Activated CD4-positive, alpha-beta T cell treated with anti-CD3 and anti-CD28 coated beads, Interleukin-2, amount 10 ng/mL, durations not matched to agents 7 days and 5 days (primary cell): ENCODE measurements at places on chromosomes 7 and 10. TPM values are rescaled to one million over a fixed set of nuclear protein-coding genes. Genes with fewer than 3 reads are reported as not detected.

DNA sequence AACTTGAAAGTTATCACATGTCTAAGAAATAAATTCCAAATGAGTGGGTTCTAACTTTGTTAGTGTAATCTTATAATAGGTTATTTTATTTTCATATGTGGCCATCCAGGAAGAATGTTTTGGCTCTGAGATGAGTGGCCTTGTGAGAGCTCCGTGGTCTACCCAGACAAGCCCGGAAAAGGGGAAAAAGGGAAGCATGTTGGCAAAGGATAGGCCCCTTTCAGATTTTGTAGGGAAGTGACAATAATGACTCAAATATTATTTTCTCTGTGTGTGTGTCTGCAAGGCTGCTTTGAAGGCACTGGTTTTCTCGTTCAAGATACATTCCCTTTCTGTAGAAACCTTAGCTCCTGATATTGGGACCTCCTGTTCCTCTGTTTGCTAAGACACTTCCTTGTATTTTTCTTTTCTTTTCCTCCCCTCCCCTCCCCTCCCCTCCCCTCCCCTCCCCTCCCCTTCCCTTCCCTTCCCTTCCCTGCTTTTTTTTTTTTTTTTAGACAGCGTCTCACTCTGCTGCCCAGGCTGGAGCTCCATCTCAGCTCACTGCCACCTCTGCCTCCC lies 240.8 kb downstream of the LRMDA start:
- no peak for DNase-seq
- H3K27me3 ChIP-seq: no peaks in the 10 kb centered on the region
- H3K27ac ChIP-seq: no peak overlapping the region
- no peaks in the 10 kb centered on the region for H3K4me1 ChIP-seq

DNA sequence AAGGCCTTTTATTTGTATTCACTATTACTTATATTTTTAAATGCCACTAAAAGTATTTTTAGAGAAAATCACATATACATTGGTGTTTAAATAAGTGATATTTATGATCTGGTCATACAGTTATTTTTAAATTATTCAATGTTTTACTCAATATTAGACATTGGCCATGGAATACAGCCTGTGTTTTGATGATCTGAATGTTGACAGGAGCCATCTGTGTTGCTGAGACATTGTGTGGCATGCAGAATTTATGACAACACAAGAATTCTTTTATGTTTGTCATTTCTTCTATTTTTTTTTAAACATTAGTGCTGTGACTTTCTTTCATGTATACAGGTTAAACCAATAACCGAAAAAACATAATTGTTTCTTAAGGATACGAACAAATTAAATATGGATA lies 156.2 kb downstream of the CCSER2 start:
- H3K36me3 ChIP-seq: peaks cover 56% of the 10 kb centered on the region
- no peaks in the 10 kb centered on the region for H3K27me3 ChIP-seq
- peaks cover 2% of the 10 kb centered on the region for H3K4me1 ChIP-seq
- no peak overlapping the region for H3K27ac ChIP-seq
- H3K4me3 ChIP-seq: no peak overlapping the region

GRCh38 chr7:29642494-29643155 lies 79.0 kb downstream of the PRR15 start:
- DNase-seq: no peak
- H3K27ac ChIP-seq: no peak overlapping the region
- peaks cover 2% of the 10 kb centered on the region for H3K27me3 ChIP-seq
- H3K4me1 ChIP-seq: no peaks in the 10 kb centered on the region
- H3K4me3 ChIP-seq: no peak overlapping the region
- no peaks in the 10 kb centered on the region for H3K36me3 ChIP-seq

- DNase-seq: no peak
- no peaks in the 10 kb centered on the region for H3K36me3 ChIP-seq
- H3K27ac ChIP-seq: no peak overlapping the region
- H3K27me3 ChIP-seq: peaks cover 17% of the 10 kb centered on the region
These were observed 18.9 kb upstream of the NRP1 start for GRCh38 chr10:33353334-33353733.

GRCh38 chr10:110137142-110137545 lies 70.3 kb upstream of the MXI1 start:
- peaks cover 38% of the 10 kb centered on the region for H3K36me3 ChIP-seq
- H3K4me3 ChIP-seq: no peak overlapping the region
- DNase-seq: no peak
- H3K27ac ChIP-seq: peak overlapping the region; percentile 9

GRCh38 chr10:60962946-60963345 lies 19.0 kb upstream of the RHOBTB1 start:
- no peak overlapping the region for H3K4me3 ChIP-seq
- DNase-seq: no peak
- H3K4me1 ChIP-seq: peaks cover 12% of the 10 kb centered on the region

GRCh38 chr10:77628906-77629730 lies 8.5 kb downstream of the KCNMA1 start:
- H3K36me3 ChIP-seq: no peaks in the 10 kb centered on the region
- peaks cover 6% of the 10 kb centered on the region for H3K27me3 ChIP-seq
- H3K27ac ChIP-seq: no peak overlapping the region
- no peak for DNase-seq
- no peak overlapping the region for H3K4me3 ChIP-seq

DNA sequence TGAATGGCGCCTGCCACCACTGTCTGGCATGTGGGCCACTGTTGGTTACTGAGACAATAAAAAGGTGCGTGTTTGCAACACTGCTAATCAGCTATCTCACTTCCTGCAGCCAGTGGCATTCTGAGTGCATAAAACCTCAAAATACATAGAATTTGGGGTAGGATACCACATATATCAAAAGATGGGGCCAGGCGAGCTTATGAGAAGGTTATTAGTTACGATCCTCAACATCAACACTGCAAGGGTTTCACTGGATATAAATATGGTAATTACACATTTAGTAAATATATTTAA lies 200.2 kb downstream of the WDR37 start:
- peaks cover 39% of the 10 kb centered on the region for H3K27me3 ChIP-seq
- no peak for DNase-seq
- H3K4me1 ChIP-seq: peaks cover 13% of the 10 kb centered on the region
- no peak overlapping the region for H3K27ac ChIP-seq

- H3K27me3 ChIP-seq: peaks cover 15% of the 10 kb centered on the region
- peak overlapping the region; percentile 95 for H3K4me3 ChIP-seq
- H3K4me1 ChIP-seq: peaks cover 61% of the 10 kb centered on the region
- H3K36me3 ChIP-seq: peaks cover 8% of the 10 kb centered on the region
These were observed 2.7 kb downstream of the MXI1 start for GRCh38 chr10:110209926-110210673.

- no peak for DNase-seq
- H3K4me3 ChIP-seq: no peak overlapping the region
- H3K36me3 ChIP-seq: peaks cover 50% of the 10 kb centered on the region
- H3K27me3 ChIP-seq: no peaks in the 10 kb centered on the region
- H3K27ac ChIP-seq: no peak overlapping the region
- peaks cover 3% of the 10 kb centered on the region for H3K4me1 ChIP-seq
These were observed 15.1 kb upstream of the CROT start for GRCh38 chr7:87330316-87330715.

- peaks cover 14% of the 10 kb centered on the region for H3K27me3 ChIP-seq
- DNase-seq: no peak
- no peak overlapping the region for H3K27ac ChIP-seq
- H3K36me3 ChIP-seq: no peaks in the 10 kb centered on the region
- no peaks in the 10 kb centered on the region for H3K4me1 ChIP-seq
These were observed 125.3 kb downstream of the CHN2 start for GRCh38 chr7:29319719-29320521.

DNA sequence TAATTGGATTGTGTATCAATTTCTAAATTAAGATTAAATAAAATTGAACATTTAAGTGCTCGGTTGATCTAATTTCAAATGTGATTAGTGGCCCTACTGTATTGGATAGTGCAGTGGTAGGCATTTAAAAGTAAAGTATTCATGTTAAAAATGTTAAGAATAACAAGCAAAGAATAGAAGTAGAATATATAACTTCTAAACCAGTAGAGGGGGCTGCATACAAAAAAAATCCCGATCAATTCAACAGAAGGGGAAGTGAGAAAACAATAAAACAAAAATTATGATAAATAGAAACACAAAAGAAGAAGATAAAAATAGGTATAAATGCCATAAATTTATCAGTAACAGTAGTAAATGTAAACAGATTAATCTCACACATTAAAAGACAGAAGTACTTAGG lies 24.9 kb upstream of the WDFY4 start:
- no peak for DNase-seq
- no peak overlapping the region for H3K27ac ChIP-seq
- H3K4me1 ChIP-seq: peaks cover 6% of the 10 kb centered on the region
- H3K27me3 ChIP-seq: peaks cover 10% of the 10 kb centered on the region
- H3K4me3 ChIP-seq: no peak overlapping the region

DNA sequence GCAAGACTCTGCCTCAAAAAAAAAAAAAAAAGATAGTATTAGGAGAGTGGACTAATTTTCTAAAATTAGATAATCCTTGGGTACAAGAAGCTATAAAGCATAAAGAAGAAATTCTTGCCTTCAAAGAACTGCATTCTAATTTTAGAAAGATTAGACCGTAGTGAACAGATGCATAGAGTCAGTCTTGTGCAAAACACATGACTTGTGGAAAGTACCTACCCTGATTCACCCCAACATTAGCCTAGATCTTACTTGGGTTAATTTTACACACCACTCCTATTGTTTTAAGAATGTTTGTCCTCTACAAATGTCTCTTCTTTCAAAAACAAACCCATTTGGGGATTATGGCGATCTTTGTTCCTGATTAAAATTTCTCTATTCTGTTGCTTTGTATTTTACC lies 38.9 kb upstream of the SP8 start:
- H3K4me1 ChIP-seq: no peaks in the 10 kb centered on the region
- DNase-seq: no peak
- no peaks in the 10 kb centered on the region for H3K27me3 ChIP-seq
- H3K36me3 ChIP-seq: no peaks in the 10 kb centered on the region
- no peak overlapping the region for H3K27ac ChIP-seq

DNA sequence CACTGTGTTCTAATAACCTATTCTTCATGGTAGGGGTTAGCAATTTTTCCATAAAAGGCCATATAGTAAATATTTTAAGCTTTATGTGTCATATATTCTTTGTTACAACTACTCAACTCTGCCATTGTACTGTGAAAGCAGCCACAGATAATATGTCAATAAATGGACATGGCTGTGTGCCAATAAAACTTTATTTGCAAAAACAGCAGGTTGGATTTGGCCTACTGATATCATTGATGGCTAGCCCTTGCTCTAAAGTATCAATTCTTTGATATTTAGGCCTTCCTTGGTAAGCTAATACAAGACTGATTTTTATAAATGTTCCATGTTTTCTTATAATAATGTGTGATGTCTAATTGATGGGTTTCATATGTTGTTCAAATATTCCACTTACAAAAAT lies 77.2 kb upstream of the OPALIN start:
- no peaks in the 10 kb centered on the region for H3K4me1 ChIP-seq
- no peak overlapping the region for H3K4me3 ChIP-seq
- H3K36me3 ChIP-seq: no peaks in the 10 kb centered on the region

- H3K4me3 ChIP-seq: no peak overlapping the region
- H3K27ac ChIP-seq: no peak overlapping the region
- no peak for DNase-seq
- peaks cover 3% of the 10 kb centered on the region for H3K4me1 ChIP-seq
- no peaks in the 10 kb centered on the region for H3K27me3 ChIP-seq
These were observed 41.0 kb downstream of the WAPL start for GRCh38 chr10:86480571-86480970.

DNA sequence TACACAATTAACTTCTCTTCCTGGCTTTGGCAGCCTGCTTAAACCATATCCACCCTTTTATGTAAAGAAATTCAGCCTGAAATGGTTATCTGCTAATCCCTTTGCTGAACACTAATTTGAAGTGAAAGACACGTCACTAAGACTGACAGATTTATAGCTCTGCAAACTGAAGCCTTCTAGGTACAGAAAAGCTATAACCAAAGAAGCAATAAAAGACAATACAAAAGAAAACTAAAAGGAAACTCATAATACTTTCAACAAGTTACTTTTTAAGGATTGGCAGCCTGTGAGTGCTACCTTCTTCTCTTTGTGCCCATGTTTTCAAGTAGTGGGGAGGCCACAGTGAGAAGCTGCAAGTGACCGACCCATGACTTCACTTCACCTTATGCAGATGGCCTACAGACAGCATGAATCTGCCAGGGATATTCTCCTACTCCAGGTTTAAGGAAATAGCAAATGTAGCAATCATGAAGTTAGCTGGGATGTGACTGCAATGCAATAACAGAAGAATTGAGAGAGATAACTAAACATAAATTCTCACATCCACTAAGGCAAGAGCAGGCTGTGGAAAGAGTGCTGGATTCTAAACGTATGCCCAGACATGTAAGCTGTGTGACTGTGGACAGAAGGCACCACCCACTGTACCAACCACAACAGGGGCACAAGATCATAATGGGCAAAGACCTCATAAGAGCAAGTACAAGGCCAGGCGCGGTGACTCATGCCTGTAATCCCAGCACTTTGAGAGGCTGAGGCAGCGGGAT lies 10.7 kb upstream of the SPOCK2 start:
- peaks cover 56% of the 10 kb centered on the region for H3K4me1 ChIP-seq
- no peak overlapping the region for H3K27ac ChIP-seq
- no peak for DNase-seq
- H3K27me3 ChIP-seq: no peaks in the 10 kb centered on the region
- H3K4me3 ChIP-seq: no peak overlapping the region

- no peaks in the 10 kb centered on the region for H3K27me3 ChIP-seq
- no peak overlapping the region for H3K27ac ChIP-seq
- no peak for DNase-seq
- H3K4me3 ChIP-seq: no peak overlapping the region
- H3K4me1 ChIP-seq: no peaks in the 10 kb centered on the region
- H3K36me3 ChIP-seq: no peaks in the 10 kb centered on the region
These were observed 677.8 kb downstream of the SDK1 start for GRCh38 chr7:3978839-3979238.

- peaks cover 52% of the 10 kb centered on the region for H3K4me1 ChIP-seq
- H3K36me3 ChIP-seq: peaks cover 21% of the 10 kb centered on the region
- H3K4me3 ChIP-seq: peak overlapping the region; percentile 93
- no peaks in the 10 kb centered on the region for H3K27me3 ChIP-seq
These were observed 1.0 kb upstream of the PSMC2 start for GRCh38 chr7:103346396-103346795.

GRCh38 chr10:127356360-127356759 lies 160.0 kb upstream of the INSYN2A start:
- no peaks in the 10 kb centered on the region for H3K36me3 ChIP-seq
- no peak overlapping the region for H3K27ac ChIP-seq
- H3K4me3 ChIP-seq: no peak overlapping the region
- DNase-seq: no peak

WDFY4 gene
- total RNA-seq: 0.40 TPM

AKR1E2 gene
- 13.8 TPM for total RNA-seq

PWWP2B gene
- 8.1 TPM for total RNA-seq

SLC4A2 gene
- 106 TPM for total RNA-seq

OGA gene
- total RNA-seq: 145 TPM

SOSTDC1 gene
- total RNA-seq: not detected

CREB3L2 gene
- total RNA-seq: 23.1 TPM

STARD3NL gene
- total RNA-seq: 22.5 TPM

CLRN3 gene
- not detected for total RNA-seq
